ENCODE measurements at places on chromosomes 7 and 10.

- DNase-seq: no peak
These were observed 154.5 kb downstream of the RNF133 start for GRCh38 chr7:122544463-122544862.

DNA sequence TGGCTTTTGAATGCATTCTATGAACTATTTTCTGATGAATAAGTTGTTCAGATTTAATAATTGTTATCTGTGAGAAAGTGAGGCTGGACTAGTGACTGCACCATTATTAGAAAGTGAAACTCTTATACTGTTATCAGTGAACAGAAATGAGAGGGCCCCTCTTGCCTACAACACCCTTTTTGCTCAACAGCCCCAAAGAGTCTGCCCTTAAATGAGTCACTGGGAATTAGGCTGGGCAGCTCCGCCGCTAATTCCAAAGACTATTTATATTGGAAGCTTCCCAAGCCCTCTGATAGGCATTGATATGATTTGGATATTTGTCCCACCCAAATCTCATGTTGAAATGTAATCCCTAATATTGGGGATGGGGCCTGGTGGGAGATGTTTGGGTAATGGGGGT is 7.0 kb upstream of the CYP2C18 start:
- no peak for DNase-seq

DNA sequence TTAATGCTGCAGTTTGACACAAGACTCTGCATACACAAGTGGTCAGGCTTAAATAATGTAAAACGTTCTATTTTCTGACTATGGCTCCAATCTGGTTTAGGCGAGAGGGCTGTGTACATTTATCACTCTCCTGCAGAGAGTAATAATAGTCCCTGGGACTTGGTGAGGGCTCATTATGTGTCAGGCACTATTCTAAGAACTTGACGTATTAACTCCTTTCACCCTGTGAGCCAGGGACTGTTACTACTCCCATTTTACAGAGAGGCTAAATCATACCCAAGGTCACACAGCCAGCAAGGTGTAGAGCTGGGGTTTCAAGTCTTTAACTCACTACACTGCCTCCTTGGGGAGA is 187.2 kb upstream of the LYZL2 start:
- no peak for DNase-seq

DNA sequence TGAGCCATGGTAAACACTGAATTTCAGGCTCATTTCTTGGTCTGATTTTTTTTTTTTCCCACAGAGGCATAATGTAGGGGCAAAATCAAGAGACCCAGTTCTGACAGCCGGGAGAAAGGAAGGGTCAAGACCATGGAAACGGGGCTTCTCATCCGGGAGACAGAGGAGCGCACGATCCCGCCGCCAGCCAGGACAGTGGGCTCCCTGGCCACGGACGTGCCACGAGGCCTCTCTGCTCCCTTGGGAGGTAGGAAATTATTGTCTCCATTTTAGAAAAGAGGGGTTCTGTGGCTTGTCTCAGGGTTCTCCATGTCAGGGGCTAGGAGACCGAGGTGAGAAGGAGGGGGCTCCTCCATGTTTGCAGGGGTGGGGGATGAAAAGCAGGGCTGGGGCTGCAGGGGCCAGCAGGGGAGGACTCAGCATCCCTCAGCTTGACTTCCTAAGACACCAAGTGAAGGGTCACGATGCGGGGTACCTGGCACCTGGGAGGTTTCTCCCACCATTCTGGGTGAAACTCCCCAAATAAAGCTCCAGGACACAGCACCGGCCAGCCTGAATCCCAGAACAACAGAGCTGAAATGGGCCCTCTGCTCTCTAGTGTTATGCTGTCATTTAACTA is 37.6 kb downstream of the PPIF start:
- DNase-seq: no peak

GRCh38 chr10:126946746-126947145 is 41.5 kb downstream of the DOCK1 start:
- DNase-seq: no peak

- no peak for DNase-seq
These were observed 150.4 kb upstream of the SMIM30 start for GRCh38 chr7:113268757-113269156.

DNA sequence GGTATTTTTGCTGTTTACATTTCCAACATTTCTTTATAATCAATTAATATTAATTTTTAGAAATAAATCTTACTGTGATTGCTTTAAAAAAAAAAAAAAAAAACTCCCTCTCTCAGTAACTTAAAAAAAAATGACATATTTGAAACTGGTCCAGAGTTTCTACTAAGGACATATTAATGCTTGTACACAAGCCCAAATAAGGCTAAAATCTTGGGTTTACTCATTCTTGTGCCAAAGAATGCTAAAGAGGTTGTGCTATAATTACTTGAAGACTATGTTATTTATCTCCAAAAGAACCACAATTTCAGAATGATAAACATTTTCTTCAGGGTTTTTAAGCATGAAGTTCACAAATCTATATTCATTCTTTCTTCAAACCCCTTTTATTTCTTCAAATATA is 39.4 kb upstream of the PHF14 start:
- DNase-seq: no peak

- no peak for DNase-seq
These were observed 21.8 kb downstream of the SEMA3C start for GRCh38 chr7:80896906-80897598.

DNA sequence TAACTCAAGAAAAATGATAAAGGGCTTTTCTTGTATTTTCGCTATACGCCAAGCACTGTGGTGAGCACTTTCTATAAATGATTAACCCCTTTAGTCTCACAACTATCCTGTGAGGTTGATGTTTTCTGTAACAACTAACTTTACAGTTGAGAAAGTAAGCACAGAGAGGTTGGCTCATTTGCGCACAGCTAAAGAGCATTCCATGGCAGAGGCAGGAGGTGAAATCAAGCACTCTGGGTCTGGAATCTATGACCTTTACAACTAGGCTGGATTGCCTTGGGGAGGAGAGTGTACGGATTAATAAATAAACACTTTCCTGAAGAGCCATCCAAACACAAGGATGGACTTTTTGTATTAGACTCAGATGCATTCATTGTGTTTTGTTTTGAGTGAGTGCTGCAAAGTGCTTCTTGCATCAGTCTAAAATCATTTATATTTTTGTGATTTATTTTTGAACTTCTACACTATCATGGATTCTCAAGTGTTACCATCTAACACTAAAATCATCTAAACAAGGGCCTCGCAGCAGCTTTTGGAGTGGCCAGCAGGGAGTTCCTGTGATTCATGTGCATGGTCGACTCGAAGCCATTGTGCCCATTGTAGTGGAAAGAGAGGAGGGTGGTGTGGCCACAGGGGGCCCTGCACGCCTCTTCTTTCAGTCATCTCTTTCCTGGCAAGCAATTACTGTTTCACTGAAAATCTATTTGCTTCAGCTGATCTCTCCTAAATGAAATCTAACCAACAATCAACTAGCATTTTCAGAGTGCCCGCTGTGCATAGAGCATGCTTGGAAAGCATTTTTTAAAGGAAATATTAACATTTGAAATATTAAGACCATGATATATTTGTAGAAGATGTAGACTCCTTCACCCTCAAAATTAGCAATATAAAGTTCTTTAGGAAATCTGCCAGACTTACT is 633.4 kb upstream of the COBL start:
- no peak for DNase-seq

DNA sequence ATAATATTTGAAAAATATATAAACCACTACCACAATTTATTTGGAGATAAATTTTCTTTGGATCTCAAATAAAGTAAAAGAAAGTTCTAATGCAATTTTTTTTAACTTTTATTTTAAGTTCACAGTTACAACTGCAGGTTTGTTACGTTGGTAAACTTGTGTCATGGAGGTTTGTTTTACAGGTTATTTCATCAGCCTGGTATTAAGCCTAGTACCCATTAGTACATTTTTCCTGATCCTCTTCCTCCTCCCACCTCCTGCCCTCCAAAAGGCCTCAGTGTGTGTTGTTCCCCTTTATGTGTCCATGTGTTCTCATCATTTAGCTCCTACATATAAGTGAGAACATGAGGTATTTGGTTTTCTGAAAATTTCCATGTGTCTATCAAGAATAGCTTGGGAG is 54.5 kb downstream of the CAV1 start:
- DNase-seq: no peak

- DNase-seq: no peak
These were observed 11.7 kb downstream of the RBP3 start for GRCh38 chr10:47359626-47360418.

DNA sequence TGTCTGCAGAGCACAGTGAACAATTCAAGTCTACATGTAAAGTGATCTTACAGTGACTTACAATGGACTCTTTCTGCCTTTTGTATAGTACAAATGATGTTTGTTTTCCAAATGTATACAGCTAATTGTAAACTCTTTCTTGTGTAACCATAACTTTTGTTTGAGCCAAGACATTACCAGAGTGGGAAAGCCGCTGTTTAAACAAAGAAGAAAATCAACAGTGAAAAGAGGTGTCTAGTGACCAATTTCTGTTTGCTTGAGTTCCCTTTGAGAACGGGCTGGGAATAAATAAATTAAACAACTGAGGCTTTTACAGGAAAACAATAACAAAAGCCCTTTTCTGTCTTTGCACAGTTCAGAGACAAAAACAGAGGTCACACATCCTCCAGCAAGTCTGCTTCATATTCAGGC is 1163.4 kb downstream of the CNTNAP2 start:
- DNase-seq: no peak

- DNase-seq: no peak
These were observed 155.2 kb upstream of the ASAH2 start for GRCh38 chr10:50406457-50407070.

DNA sequence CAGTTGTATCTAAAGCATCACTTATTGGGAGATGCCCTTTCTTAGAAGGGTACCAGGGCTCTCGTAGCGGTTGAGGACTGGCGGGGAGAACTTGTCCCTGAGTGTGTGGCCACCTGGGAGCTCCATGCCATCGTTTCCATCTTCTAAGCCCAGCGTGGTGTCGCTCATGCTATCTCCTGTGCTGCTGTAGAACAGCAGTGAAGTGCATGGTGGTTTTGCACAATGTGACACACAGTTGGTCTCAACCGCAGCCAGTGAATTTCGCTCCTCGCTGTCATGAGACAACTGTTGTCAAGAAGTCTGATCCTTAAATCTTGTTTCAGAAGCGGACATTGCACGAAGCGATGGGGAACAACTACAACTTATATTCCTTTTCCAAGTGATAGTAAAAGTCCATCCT is 283.4 kb downstream of the GRID1 start:
- DNase-seq: no peak

GRCh38 chr10:11798845-11799735 is 24.1 kb upstream of the PROSER2 start:
- no peak for DNase-seq

DNA sequence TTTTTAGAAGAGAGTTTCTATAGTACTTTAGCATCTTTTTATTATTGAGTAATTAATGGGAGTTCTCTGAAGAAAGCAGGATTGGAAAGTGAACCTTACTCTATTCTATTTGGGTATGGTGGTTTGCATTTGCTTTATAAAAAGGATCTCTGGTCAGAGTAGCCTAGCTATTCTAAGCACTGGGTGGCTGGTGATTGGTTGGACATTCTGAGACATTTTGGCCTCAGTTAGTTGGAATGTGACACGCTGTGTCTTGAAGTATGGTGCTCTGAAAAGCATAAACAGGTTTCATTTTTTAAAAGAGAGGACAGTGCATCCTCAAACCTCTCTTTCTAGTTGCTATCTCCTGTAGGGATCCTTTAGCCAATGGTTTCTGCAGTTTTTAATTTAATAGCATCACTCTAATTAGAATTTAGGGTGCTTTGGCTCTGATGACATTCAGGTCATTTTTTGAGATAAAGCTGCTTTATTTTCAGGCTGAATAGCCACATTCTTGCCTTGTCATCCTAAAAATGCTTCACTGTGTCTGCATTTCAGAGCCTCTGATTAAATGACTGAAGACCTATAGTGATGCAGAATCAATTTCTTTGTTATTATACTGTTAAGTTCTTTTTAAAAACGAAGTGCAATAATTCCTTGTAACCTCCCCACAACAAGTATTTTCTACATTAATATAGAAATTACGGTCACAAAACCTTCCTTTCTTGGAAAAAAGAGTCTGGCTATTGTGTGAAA is 20.6 kb downstream of the TMEM178B start:
- no peak for DNase-seq

DNA sequence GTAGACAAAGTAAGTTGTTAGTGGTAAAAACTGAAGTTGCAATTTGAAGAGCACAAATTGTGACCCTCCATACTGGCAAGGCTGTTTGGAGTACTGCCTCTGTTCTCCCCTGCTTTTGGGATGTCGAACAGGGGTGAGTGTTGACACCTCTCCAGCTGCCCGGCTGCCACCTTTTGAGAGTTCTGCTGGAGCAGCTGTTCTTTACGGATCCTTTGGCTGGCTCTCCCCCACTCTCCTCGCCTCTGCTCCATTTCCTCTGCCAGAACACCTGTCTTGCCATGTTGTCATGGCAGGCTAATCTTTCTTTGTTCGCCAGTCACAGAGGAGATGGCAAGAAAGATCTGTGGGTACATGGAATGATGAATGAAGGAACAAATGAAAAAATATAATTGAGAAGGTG is 34.9 kb downstream of the INSYN2A start:
- no peak for DNase-seq

DNA sequence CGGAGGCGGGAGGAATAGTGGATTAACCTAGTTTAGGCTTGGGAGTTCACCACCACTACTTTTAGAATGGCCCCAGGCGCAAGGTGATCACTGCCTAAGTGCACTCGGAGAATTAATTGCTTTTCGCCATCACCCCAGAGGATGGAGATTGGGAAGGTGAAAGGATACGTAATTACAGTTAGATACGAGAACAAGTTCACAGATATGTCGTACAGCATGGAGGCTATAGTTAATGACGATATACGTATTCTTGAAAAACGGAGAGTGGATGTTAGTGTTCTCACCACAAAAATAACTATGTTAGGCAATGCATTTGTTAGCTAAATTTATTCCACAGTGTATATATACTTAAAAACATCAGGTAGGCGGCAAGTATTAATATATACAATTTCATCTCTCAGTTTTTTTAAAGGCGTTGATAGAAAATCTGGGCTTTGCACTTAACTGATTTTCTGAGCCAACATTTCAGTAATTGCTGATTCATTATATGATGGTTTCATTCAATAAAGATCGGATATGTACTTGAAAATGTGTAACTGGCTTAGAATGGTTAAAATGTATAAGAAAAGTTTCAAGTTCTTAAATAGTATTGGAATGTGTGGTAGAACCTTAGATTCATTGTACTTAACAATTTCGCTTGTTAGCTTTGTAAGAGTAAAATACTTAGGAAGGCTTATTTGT is 683 bp downstream of the CDC123 start:
- DNase-seq: no peak

DNA sequence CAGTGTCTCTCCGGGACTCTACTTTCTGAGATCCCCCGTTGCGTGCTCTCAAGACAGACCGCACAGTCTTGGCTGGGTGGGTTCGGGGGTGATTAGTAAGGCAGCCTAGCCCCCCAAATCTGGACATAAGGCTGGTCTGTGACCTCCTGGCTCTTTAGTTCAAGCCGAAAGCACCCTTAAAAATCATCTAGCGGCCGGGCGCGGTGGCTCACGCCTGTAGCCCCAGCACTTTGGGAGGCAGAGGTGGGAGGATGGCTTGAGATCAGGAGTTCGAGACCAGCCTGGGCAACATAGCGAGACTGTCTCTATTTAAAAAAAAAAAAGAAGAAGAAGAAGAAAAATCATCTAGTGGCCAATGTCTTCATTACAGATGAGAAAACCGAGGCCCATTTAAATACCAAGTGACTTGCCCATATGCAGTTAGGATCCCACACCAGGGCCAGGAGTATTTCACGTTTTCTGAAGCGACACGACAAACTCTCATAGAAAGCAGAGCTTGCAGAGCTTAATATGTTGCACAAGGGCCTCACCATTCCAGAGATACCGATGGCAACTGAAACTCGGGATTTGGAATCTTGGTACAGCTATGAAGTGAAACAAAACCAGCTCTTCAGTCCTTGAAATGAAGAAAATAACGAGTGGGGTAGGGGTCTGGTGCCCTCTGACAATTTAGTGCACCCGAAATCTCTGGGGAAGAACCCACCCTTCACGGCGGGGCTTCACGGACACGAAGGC is 703 bp upstream of the HILPDA start:
- no peak for DNase-seq
